DMS79 treated with DMSO at 0.1 percent for 48 hours (cell line): ENCODE measurements at places on chromosomes 4 and X.

GRCh38 chr4:88958080-88958479 is 98.9 kb downstream of the FAM13A start:
- peak; percentile 51 for DNase-seq

DNA sequence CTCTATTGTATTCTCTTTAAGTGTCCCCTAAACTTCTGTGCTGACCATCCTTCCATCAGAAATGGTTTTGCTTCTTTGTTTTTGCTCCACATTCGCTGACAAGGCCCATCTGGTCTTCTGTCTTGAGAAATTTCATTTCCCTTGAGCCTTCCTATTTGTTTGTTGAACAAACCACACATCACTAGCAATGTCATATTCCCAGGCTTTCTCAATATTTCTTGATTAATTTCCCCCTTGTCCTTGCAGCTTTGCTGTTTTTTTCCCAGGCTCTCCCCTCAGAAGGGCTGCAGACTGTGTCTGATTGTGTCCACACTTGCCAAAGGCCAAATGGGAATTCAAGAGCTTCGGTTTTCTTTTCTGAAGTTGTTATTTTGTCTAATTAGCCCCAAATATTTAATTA is 158.9 kb downstream of the MID1IP1 start:
- no peak for DNase-seq

- DNase-seq = no peak
These were observed 180.4 kb downstream of the SLIT2 start for GRCh38 chr4:20432088-20432487.

GRCh38 chr4:85509882-85510631 is 35.1 kb downstream of the ARHGAP24 start:
- DNase-seq = no peak

GRCh38 chrX:9003041-9003440 is 30.9 kb downstream of the FAM9B start:
- no peak for DNase-seq

DNA sequence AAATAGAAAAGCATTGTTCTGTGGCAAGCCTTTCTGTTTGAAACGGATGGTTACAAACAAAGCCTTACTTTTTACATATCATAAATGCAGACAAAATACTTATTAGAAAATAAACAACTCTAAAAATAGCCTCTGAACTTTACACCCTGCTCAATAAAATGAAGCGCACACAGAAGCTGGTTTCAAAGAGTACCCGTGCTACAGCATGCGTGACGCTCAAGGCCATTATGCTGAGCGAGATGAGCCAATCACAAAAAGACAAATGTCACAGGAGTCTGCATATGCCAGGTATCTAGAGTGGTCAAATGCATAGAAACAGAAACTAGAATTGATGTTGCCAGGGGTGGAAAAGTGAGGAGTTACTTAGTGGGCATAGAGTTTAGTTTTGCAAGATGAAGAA is 326.5 kb upstream of the GATB start:
- no peak for DNase-seq

DNA sequence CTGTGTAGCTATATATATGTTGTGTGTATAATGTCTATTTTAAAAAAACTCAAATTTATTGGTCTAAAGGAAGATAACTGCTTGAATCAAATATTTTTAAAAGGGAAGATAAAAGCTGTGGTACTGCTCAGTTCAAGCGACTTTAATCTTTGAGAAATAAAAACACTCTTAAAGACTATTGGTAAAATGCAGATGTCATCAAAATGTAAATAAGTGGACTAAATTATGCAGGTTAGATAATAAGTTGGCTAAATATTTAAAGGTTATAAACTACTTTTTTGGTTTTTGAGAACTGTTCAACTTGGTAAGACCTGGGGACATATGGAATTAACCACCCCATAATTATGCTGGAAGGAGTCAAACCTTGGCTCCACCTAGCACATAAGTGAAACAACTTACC is 144.7 kb upstream of the ITM2A start:
- no peak for DNase-seq

DNA sequence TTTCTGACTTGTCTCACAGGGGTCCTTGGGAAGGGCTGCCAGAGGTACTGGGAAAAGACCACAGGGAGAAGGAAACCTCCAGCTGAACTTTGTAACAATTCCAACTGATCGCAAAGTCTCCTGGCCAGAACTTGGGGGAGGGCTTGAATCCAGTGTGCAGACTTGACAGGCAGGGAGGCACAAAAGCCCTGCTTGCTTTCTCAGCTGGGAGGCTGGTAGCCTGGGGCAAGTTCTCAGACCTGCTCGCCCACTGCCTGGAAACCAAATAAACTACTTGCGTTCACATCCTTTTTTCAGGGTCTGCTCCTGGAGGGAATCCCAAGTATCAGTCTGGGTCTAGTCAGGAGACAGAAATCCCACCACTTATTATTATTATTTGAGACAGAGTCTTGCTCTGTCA is 48.0 kb upstream of the CASK start:
- DNase-seq = no peak

DNA sequence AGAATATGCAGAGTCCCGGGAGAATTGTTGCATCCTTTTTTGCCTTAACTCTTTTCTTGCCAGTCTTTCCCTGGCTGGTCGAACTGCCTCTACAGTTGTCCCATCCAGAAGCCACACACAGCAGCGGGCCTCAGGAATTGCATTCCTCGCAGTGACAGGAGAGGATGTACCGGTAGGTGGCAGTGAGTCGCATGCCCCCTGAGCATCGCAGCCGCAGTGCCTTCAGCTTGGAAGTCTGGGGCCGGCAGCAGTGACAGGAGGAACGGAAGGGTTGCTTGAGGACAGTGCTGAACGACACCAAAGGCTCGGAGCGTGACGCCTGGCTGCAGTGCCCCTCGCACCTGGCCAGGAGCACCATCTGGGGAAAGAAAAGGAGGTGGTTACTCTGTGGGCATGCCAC is 23.5 kb downstream of the NDP start:
- DNase-seq = no peak

- no peak for DNase-seq
These were observed 45.5 kb downstream of the NFKB1 start for GRCh38 chr4:102546635-102547034.

- DNase-seq = peak; percentile 86
These were observed 59.4 kb upstream of the FBXW7 start for GRCh38 chr4:152594978-152595925.

DNA sequence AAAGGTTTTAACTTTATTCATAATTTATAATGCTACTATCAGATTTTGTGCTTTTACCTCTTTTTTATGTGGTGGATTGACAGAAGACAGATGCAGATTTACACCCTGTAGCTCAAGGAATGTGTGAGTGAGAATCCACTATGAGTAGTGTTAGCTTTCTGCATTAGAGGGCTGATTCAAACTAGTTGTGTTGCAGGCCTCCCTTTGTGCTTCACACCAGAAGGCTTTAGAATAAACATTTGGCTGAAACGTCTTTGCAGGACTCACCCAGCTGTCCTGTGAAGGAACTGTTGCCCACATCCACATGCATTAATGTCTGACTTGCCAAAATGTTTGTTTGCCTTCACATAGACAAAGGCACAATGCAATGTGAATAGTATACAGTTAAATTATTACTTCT is 127.0 kb downstream of the PCDH7 start:
- no peak for DNase-seq

DNA sequence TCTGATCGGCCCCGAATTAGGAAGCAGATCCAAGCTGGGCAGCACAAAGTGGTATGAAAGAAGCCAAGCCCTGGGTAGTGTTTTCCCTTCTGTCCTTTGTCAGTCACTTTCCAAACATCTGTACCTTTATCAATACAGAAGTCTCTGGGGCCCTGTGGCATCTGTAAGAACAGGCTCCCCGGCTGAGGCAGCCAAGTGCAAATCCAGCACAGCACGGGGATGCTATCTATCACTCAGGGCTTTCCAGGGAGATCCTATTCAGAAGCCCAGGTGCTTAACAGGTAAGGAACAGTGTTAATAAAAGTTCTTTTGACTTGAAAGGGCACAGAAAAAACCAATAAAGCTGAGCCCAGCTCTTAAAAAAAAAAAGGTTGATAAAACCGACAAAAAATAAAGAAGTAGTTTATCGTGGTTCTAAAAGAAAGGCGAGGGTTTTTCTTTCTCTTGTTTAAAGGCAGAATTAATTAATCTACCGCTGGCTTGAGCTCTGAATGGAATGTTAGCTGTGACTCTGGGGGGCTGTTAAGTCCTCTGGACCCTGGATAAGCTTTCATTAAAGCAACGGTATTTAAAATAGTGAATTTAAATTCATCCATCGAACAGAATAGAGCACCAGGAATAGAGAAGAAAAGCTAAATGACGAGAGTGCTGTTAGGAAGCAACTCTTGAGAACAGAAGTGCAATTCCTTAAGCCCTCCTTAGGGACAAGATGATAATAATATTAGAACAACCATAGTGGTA is 119.1 kb upstream of the GATB start:
- no peak for DNase-seq

GRCh38 chr4:109183931-109184490 is 118.4 kb downstream of the COL25A1 start:
- DNase-seq = no peak

DNA sequence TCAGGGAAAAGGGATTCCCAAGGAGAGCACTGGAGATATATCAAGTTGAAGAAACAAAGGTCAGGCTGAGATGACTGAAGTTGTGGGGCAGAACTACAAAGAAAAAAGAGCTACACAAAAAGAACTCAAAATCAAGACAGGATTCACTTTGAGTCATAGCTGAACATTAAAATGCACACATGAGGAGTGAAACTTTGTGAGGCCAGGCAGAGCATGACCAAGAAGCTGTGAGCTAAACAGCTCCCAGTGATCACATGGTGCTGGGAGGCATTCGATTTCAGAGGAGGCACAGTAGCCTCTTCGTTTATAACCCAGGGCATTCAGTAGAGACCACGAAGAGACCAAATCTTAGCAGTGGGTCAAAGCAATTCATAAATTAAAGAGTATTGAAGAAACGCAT is 145.3 kb downstream of the ATRX start:
- no peak for DNase-seq

GRCh38 chr4:82780752-82781231 is 17.8 kb downstream of the SCD5 start:
- DNase-seq = peak; percentile 92

GRCh38 chrX:45758738-45759397 is 558.2 kb upstream of the DIPK2B start:
- DNase-seq = no peak

DNA sequence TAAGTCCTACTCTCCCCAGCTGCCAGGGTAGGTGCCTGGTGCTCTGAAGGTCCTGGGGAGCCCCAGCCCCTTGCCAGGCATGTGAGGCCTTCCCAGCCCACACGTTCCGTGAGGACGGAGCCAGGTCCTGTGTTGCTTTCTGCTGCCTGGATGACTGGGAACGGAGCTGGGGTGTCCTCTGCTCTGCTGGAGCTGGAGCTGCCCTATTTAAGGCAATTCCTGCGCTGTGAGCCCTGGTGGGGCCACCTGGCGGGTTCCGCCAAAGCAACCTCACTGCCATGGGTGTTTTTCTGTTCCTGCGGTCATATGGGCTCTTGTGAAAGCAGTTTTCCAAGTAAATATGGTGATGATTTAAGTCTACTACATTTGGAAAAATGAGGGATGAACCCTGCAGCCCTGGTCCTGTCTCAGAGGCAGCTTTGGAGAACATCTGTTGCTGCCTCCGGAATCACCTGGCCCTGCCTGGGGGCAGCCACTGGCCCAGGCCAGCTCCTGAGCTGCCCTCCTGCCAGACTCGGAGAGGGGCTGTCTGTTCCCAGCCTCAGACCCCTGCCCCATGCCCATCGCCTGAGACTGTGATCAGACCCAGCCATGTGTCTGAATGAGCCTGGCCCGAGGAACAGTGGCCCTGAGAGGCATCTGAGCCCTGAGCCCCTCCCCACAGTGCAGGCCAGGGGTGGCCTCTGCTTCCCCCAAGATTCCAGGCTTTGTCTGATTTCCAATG is 33.2 kb downstream of the FGFRL1 start:
- no peak for DNase-seq

- no peak for DNase-seq
These were observed 194.2 kb upstream of the C1QTNF7 start for GRCh38 chr4:15233626-15234025.

- no peak for DNase-seq
These were observed 851.6 kb downstream of the PDHA2 start for GRCh38 chr4:96691521-96691920.

DNA sequence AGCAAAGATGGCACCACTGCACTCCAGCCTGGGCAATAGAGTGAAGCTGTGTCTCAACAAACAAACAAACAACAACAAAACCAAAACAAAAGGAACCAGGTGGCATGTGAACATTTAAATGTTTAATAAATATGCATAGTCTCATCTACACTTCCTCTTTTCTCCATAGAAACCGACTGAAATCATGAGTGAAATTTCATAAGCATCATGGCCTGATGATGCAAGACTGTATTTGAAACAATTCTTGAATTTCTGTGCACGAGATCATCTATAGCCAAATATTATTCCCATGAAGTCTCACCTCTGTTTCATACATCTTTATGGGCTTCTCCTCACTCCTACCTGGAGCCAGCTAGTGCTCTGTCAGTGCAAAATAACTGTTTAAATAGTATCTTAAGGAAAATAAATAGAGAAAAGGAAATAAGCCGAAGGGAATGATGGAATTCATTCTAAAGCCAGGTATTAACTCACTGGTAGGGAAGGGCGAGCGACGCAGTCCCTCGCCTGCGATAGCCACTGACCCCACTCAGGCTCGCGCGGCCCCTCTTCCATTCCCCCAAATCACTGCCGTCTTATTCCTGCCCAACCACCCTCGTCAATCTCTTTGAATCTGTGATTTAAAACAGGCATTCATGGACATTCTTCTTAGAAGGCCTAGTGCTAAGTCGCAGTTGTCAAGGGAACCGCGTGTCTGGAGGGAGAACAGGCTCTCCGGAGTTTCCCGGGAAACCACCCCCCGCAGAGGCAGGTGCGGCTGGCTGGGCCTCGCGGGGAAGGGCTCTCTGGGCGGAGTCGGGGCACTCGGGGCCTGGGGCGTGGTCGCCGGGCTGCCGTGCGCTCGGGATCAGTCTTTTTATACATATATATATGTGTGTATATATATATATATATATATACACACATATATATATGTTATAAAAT is 52.4 kb upstream of the TRIM2 start:
- peak; percentile 75 for DNase-seq

DNA sequence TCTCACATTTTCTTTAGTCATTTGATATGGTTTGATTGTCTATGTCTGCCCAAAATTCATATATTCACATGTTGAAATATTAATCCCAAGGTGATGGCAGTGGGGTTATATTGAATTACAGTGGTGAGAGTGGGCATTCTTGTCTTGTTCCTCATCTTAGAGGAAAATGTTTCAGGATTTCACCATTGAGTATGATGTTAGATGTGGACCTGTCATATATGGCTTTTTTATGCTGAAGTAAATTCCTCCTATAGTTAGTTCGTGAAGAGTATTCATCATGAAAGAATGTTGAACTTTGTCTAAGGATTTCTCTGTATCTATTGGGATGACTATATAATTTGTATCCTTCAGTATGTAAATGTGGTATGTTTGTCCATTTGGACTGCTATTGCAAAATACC is 512.3 kb upstream of the EPHA5 start:
- DNase-seq = no peak

GRCh38 chrX:129449148-129449547 is 74.1 kb downstream of the SMARCA1 start:
- no peak for DNase-seq

GRCh38 chr4:84378983-84379382 is 120.1 kb downstream of the NKX6-1 start:
- DNase-seq = no peak

- no peak for DNase-seq
These were observed 95.4 kb downstream of the NYX start for GRCh38 chrX:41542536-41542935.
